NCI-H226 (cell line): ENCODE measurements at places on chromosomes 12 and 14.

DNA sequence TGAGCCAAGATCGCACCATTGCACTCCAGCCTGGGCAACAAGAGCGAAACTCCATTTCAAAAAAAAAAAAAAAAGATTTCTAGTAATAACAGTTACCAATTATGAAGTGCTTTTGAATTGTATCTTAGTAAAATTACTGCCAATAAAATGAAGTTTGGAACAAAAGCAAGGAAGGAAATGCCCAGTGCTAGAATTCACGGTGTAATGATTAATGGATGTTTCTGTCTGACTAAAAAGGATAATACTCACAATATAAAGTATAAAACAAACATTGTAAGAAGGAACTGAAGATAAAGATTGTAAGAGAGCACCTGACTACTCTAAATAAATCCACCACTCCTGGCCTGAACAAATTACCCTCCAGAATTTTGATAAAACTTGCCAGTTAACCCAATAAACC lies 4.0 kb downstream of the TMEM116 start:
- no peak for DNase-seq

DNA sequence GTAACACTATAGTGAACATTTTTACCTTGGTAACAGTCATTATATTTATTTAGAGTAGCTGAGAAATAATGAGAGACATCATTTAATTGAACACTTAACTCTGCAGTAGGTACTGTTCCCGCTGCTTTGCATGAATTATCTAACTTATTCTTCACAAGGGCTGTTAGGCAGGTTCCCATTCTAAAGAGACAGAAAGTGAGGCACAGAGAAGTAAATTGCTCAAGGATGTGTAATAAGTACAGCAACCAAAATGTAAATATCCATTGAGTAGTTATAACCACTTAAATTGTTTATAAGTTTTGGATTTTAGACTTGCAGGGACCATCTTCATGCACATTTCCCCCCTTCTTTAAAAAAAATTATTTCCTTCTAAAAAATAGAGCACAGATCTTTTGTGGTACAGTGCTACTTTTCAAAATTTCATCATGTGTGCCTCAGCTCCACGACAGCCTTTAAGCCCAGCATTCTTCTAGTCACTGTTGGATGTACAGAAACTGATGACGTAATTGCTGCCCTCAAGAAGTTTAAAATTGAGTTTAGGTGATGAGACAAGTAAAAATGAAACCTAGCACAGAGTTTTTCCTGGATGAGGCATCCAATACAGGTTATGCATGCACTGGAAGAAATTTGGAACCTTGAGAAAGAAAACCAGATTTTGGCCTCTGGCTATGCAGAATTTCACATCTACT lies 6.0 kb upstream of the MANSC4 start:
- peak; percentile 57 for DNase-seq

GRCh38 chr14:43297794-43298193 lies 1209.3 kb downstream of the FSCB start:
- DNase-seq, result no peak

DNA sequence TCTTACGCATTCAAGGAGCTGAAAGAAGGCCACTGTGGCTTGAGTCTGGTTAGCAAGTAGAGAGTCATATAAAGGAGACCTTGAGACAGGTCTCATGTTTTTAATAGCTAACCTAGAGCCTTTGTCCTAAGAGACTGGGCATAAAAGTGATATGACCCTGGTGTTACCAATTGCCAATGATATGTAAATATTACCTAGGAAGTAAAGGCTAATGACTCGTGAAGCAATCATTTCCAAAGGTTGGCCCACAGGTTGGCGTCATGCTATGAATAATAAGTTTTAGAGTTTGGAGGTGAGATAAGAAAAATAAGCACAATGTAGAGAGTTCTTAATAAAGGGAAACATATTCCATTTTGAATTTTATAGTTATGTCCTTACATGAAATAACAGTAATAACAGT lies 116.6 kb upstream of the PLEKHA5 start:
- peak; percentile 59 for DNase-seq

- no peak for DNase-seq
These were observed 23.4 kb upstream of the EML1 start for GRCh38 chr14:99769799-99770198.

DNA sequence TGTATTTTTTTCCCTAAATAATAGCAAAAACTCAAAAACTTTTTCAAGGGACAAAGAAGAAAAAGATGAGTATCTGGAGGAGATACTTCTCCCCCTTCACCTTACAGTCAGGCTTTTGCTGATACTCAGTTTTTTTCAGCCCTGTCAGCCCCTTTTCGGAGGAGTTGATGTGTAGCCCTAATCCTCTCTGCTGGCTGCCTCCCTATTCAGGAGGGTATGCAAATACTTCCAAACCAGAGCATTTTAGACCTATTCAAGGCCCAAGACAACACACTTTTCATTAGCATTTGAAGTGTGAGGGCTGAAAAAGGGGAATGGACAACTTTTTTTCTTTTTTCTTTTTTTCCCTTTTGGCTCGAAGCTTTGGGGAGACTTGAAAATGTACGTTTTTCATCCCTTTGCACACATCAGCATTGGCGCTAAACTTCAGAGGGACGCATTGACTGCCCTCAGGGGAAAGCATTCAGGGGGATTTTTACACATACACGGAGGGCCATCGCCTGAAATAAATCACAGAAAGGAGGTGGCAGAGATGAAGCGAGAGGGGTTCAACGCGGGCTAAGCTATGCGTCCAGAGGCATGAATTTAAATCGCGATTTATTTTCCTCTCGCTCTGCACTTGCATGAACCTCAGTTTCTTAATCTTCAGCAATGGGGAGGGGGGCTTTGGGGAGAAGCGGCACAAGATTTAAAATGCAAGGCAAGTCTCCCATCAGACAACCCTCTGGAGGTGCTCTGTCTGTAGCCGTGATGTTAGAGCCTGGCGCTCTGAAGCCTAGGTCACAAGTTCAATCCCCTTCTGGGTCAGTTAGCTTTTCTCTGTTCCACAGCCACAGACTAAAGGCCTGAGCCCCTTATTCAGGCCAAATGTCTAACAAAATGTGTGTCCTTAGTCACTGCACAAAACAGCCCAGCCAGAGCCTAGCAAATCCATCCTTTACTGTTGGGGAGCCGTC lies 86.3 kb downstream of the ASCL1 start:
- no peak for DNase-seq

GRCh38 chr12:40646911-40647310 lies 45.3 kb upstream of the CNTN1 start:
- DNase-seq, result no peak

DNA sequence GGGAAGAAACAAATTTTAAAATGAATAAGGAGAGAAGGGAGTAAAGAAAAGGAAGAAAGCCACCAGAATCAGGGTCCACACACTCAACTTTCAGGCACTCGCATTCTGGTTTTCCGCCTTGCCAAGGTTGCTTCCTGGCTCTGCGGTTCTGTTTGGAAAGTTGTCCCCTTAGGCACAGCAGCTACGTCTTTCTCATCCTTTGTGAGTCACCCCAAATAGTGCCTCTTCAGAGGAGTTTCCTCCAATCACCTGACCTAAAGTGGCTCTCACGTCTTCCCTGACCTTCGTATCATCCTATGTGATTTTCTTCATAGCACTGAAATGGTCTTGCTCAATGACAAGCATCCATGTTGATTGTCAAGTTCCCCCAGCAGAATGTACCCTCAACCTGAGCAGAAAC lies 99.5 kb upstream of the TMCC3 start:
- no peak for DNase-seq

- DNase-seq, result no peak
These were observed 20.7 kb upstream of the TMEM106C start for GRCh38 chr12:47942614-47943225.

DNA sequence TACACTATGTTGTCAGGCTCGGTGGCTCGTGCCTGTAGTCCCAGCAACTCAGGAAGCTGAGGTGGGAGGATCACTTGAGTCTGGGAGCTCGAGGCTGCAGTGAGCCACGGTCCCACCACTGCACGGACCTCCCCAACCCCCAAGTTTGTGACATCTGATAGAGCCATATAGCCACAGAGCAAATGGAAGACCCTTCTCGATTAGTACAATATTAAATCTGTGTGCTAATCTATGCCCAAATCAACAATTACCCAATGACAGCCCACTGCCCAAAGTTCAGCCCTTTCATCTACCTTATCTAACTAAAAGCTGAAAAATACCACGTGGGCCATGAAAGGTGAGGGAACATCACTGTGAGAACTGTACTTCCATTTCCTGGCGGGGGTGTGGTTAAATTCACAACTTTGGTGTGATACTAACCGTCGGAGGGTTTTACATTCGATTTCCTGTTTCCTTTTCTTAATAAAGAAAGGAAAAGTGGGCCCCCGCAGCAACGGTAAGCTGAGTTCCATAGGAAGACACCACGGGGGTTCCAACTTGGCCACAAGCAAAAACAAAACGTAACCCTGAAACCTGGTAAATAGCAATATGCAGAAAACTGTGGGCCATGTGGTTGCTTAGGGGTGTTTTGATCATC lies 31.2 kb upstream of the FOS start:
- no peak for DNase-seq

GRCh38 chr12:56628671-56629458 lies 1.3 kb downstream of the BAZ2A start:
- peak; percentile 49 for DNase-seq

DNA sequence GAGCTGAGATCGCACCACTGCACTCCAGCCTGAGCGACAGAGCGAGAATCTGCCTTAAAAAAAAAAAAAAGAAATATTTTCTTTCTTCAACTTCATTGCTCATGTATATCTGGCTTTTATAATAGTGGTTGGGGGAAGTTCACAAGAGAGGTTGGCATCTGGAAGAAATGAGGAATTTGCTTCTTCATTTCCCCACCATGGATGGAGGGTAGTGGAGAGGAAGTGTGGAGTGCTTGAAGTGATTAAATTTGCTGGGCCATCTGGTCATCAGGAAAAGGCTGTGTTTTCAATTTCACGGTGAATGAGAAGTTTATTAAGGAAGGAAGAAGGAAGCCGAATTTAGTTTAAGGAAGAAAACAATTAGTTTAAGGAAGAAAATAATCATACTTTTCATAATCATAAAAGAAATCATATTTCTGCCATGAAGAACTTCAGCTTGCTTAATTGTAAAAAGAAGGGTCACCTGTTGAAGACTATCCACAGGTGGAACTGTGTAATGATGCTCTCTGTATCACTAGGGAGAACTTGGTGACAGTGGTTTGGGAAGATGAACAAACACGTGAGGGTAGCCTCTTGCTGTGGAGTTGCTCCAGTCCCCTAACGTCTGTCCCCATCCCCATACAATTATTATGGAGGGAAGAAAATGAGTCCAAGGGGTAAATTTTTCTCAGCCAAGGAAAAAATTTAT lies 197.3 kb upstream of the ARHGAP5 start:
- DNase-seq, result no peak

DNA sequence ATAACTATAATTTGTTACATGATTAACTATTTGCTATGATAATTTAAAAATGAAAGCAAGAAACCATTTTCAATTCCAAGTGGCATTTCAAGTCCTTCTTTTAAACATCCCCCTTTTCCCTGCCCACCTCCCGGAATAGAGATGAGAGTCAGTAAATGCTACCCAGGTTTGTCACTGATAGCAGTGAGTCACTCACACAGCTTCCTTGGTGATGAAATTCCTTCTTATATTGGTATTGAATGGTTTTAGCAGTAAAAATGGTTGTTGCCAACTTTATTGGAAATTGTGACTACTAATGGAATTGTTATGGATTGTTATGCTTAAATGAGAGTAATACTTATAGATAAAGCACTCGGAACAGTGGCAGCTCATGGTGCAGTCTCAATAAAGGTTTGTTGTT lies 90.5 kb downstream of the PPM1A start:
- no peak for DNase-seq

DNA sequence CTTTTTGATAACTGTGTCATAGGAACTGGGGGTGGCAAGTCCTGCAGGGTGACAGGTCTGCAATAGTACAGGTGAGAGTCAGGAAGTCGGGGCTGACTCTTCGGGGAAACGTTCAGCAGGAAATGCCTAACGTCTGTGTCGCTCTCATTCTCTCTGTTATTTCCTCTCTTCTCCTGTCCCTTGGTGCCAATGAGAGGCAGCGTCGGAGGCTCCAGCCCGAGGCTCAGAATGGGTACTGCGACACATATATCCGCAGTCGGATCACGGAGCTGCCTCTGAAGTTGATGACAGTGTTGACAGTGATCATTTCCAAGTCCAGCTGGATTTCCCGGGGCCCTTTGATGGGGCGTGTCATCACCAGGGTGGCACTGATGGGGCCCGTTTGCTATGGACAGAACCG lies 2.7 kb upstream of the TC2N start:
- peak; percentile 5 for DNase-seq

DNA sequence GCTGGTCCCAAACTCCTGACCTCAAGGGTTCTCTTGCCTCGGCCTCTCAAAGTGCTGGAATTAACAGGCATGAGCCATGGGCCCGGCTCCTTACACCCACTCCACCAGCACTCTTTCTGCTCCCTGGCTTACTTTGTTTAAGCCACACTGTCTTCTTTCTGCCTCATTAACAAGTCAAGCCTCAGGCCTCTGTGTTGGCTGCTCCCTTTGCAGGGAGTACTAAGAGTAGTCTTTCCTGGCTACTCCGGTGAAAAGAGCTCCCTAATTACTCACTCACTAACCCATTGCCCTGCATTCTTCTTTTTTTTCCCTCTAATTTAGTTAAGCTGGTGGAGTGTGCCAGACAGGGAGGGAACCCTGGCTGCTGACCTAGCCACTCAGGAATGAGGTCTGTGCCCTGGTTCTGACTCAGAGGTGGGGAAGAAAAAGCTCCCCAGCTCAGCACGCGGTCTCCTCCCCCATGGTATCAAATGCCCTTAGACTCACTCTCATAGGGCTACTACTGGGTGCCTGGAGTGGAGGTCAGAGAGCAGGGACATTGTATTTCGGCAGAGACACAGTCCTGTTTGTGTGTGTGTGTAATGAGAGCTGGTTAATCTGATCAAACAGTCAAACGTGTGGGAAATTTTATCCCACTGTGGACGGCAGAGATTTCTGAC lies 19.8 kb downstream of the GALNT6 start:
- peak; percentile 99 for DNase-seq

- no peak for DNase-seq
These were observed 94.7 kb downstream of the GALC start for GRCh38 chr14:87898301-87898700.

- DNase-seq, result no peak
These were observed 350.4 kb downstream of the TMEM121 start for GRCh38 chr14:105876829-105877228.

DNA sequence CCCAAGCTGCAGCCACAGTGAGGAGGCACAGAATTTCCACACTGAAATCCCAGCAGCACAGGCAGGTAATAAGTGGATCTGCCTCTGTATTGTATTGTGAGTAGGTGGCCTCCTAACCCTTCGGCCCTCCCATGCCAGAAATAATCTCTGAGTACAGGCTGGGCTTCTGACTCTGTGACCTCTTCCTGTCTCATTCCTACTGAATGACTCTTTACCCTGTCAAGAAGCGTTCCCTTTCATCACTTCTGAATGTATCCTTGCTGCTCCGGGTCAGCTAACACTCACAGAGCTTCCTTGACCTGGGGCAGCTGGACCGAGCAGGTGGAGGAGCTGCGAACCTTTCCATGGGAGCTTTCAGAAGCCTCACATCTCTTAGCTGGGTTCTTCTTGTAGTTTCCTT lies 119.6 kb downstream of the SLC8A3 start:
- DNase-seq, result no peak

GRCh38 chr14:23447361-23448350 lies 12.2 kb upstream of the MYH7 start:
- no peak for DNase-seq

GRCh38 chr14:105187935-105188524 lies 6.9 kb upstream of the NUDT14 start:
- no peak for DNase-seq

GRCh38 chr12:91851741-91852477 lies 293.7 kb downstream of the BTG1 start:
- DNase-seq, result no peak
